PC-9 (cell line): ENCODE measurements at places on chromosomes 7 and 10.

DNA sequence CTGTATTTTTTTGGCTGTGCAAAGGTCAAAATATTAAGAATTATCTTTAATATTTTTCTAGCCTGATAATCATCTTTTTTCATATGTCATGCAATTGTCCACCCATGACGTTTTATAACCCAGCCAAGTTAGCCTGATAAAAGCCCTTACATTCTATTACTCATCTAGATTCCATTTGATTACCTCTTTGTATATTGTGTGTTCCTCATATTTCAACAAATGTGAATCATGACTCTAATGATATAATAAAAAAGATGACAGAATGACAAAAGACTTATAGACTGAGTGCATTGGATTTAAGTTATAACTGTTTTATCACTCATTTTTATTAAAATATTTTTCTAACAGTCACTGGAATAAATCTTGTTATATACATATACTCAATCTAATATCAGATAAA is 1560.0 kb upstream of the LRRTM3 start:
- DNase-seq = no peak

- no peak for DNase-seq
Measured at GRCh38 chr7:130929896-130930659, 196.1 kb upstream of the KLF14 start.

DNA sequence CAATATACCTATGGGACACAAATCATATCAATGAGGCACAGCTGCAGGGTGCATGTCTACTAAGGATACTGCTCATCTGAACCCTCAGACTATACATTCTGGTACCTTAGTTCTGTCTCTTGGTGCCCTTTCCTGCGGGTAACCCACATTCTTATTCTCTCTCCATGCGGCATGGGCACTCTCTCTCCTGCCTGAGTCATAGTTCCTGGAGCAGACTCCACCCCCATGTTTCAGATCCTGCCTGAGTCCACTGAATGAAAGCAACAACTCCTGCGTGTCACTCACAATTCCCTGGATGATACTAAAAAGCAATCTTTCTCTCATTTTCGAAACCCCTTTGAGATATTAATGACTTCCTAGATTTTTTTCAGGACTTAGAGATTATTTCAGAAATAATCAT is 653.1 kb upstream of the C7orf33 start:
- DNase-seq = no peak

DNA sequence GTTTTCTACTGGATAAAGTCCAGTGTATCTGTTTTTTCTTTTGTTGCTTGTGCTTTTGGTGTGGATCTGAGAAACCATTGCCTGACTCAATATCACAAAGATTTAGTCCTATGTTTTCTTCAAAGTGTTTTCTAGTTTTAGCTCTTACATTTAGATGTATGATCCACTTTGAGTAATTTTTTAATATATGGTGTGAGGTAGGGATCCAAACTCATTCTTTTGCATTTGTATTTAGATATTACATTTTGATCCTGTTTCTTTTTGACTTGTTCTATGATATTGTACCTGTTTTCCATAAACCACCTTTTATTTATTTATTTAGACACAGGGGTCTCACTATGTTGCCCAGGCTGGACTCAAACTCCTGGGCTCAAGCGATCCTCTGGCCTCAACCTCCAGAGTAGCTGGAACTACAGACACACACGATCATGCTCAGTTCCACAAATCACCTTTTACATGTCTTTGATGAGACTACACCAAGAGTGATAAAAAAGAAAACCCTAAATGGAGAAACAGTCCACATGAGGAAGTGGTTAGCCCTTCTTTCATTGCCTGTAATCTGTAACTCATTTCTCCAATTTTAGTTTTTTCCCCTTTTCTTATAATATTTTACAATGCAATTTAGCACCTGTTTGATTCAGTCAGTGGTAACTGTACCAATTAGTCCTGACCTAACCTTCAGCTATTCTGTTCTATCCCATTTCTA is 86.0 kb downstream of the SLC37A3 start:
- no peak for DNase-seq

- DNase-seq = no peak
Measured at GRCh38 chr10:66586073-66586472, 339.8 kb upstream of the LRRTM3 start.

- no peak for DNase-seq
Measured at GRCh38 chr7:94666879-94667587, 11.1 kb upstream of the SGCE start.

DNA sequence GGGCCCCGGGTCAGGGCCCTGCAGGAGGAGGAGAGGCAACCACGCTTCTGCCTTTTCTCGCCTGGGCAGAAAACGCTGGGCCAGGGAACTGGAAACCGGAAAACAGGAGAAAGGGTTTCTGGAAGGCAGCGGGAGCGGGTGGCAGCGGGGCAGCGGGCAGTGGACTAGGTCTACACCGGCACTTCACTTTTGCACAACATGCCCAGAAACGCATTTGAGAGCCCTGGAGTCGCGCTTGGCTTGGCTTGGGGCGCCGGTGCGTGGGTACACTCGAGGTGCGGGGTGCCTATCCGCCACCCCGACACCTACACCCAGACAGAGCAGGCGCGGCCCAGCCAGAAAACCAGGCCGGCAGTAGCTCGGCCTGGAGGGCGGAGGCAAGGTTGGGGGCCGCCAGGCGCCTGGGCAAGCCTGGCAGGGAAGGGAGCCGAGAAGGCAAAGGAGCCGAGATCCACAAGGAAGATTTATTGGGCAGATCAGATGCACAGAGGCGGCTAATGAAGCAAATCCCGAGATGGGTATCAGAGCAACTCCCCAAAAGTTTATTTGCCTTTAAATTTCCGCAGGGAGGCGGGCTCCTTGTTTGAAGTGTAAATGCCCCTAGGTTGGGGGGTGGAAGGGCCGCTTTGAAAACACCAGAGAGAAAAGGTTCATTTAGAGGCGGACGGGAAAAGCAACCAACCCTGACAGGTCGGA is 3.2 kb upstream of the PAX2 start:
- no peak for DNase-seq

- no peak for DNase-seq
Measured at GRCh38 chr10:95279042-95279820, 11.6 kb downstream of the PDLIM1 start.

DNA sequence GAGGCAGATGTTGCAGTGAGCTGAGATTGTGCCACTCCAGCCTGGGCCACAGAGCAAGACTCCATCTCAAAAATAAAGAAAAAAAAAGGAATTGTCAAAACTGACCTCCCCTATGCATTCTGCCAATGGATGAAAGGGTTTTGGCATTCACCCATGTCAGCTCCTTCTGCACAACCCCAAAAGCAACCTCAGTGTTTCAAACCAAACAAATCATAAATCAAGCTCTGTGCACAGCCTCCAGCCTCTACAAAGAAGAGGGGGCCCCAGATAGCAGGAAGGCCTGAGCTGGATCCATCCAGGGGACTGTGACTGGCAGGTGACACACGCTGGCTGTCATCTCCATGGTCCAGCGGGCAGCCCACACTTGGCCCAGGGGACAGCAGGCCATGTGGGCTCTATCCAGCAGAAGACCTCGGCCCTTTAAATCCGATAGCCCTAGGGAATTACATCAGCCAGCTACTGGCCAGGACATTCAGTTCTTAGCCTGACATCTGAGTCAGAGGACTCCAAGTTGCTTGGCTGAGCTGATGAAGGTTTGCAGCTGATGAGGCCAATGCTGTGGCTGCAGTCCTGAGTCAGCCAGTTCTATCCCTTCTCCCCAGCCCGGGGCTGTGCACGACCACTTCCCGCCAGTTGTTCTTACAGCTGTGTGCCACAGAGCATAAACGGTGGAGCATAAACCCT is 52.0 kb upstream of the FIGNL1 start:
- no peak for DNase-seq

- DNase-seq = no peak
Measured at GRCh38 chr7:24463474-24463873, 109.8 kb upstream of the PALS2 start.

- no peak for DNase-seq
Measured at GRCh38 chr7:33604056-33604455, 301.3 kb upstream of the BMPER start.

GRCh38 chr10:97499561-97500296 is 1.0 kb downstream of the UBTD1 start:
- DNase-seq = no peak

DNA sequence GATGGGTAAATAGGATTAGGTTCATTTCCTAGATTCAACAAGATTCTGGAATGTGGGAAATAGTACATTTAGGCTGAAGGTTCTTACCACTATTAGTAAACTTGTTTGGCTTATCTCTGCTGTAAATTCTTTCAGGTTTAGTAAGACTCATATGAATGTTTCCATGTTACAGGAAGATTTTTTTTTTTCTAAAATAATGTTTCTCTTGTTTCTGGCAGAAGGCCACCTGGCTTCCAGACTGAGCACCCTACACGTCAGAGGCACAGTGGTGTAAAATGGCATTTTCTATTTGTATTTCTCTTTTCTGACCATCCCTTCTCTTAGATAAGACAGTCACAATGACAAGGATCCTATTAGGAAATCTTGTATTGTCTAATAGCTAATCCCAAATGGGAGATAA is 22.7 kb upstream of the AASS start:
- peak; percentile 35 for DNase-seq

DNA sequence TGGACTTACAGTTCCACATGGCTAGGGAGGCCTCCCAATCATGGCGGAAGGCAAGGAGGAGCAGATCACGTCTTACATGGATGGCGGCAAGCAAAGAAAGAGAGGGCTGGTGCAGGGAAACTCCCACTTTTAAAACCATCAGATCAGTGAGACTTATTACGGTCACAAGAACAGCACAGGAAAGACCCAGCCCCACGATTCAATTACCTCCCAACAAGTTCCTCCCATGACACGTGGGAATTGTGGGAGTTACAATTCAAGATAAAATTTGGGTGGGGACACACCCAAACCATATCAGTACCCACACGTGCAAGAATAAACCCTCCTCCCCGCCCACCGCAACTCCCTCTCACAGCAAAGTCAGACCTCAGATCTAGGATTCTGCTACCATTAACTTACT is 4.5 kb upstream of the AIFM2 start:
- no peak for DNase-seq

DNA sequence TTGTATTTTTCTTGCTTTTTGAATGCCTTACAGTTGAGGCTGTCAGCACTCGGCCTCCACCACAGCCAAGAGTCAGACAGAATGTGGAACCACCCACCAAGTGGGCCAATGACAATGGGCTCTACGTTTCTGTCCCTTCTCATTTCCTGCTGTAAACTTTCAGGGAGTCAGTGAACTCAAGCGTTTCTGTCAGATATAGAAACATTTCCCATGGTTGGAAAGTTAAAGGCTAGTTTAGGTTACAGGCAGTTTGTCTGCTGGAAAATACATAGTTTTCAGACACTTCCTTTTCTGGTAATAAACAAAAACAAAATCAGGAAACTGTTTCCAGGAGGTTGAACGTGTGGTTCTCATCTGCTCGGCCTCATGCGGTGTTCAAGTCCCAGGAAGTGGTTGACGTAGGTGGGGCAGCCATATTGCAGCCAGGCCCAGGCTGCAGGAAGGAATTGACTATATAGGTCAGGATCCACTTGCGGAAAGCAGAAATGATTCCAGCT is 245.1 kb downstream of the CAMK1D start:
- DNase-seq = no peak

DNA sequence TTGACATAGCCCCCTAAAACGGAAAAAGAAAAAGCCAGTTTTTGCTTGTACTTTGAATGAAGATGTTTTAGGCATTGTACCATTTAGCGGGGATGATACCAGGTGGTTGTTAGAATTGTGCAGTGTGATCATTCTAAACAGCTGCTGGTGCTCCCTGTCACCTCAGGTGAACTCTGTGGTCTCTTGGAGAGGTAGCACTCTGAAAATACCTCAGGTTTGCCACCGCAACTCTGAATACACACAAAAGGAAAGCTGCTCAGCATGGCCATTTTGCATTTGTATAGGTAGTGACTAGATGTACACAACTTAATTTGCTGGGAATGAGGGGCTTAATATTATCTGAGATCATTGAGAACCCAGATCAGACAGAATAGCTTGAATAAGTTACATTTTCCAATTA is 52.6 kb downstream of the PLEKHA8 start:
- DNase-seq = no peak

DNA sequence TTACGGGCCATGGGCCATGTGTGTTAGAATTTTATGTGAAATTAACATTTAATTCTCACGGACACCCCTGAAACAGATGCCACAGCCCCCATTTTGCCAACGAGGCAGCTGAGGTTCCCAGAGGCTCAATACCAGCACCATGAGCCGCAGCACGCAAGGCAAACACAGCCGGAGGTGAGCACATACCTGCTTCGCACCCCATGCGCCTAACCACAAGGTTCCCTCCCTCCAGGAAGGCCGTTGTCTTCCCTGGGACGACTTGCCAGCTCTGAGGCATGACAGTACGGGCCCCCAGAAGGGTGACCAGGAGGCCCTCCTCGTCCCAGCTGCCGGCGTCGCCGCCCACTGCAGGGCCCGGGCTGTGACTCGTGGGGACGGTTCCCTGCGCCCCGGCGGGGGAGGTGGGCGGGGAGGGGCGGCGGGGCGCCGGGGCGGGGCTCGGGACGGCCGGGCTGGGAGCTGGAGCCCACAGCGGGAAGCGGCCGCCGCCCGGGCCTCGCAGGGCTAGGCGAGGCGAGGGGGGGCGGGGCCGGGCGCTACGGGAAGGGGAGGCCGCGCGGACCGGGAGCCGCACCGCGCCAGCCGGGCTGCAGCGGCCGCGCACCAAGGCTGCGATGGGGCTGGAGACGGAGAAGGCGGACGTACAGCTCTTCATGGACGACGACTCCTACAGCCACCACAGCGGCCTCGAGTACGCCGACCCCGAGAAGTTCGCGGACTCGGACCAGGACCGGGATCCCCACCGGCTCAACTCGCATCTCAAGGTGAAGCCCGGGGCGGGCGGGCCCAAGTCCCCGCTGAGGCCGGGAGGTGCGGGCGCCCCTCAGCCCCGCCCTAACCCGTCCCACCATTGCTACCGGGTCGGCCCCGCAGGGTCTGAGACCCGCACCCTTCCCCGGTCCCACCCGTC is at the start of gene CAV2:
CAV2 (plus strand) TSS at position 571 of the 910 bp plus-strand sequence; CDS start at position 615, 44 bp downstream.
- DNase-seq = peak; percentile 88

GRCh38 chr10:119209035-119209735 is 1.8 kb downstream of the GRK5 start:
- DNase-seq = peak; percentile 9

- no peak for DNase-seq
Measured at GRCh38 chr10:79098596-79099015, 29.8 kb downstream of the ZMIZ1 start.

DNA sequence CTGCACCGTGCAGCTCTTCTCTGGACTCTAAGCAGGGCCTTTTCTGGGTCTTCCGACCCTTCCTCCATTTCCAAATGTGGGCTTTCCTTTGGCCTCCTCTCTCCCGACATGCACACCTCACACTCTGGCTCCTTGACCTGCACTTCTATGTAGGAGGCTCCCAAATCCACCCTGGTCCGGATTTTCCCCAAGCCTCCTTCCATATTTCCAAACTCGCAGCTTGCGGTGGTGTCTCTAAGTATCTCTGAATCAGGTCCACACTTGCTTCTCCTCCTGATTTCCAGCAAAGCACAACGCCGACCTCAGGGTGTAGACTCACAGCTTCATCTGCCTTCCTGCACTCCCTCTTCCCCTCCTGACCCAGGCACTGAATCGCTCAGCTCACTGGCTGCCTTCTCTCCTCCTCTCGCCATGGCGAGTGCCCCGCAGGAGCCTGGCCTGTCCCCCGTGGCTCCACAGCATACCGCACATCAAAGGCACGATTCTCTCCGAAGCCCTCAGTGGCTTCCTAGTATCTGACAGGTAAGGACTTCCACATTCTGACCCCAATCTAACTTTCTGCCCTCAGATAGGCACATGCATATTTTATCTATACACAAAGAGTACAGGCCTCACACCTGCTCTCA is 27.8 kb downstream of the DIP2C start:
- no peak for DNase-seq
